Ammon's horn (tissue), 1 donor: ENCODE measurements at places on chromosomes 6 and 20.

- DNase-seq, result no peak
Measured at GRCh38 chr6:111864138-111865048, 8.9 kb downstream of the FYN start.

- DNase-seq, result no peak
Measured at GRCh38 chr6:158591134-158591809, 31.4 kb downstream of the TMEM181 start.

DNA sequence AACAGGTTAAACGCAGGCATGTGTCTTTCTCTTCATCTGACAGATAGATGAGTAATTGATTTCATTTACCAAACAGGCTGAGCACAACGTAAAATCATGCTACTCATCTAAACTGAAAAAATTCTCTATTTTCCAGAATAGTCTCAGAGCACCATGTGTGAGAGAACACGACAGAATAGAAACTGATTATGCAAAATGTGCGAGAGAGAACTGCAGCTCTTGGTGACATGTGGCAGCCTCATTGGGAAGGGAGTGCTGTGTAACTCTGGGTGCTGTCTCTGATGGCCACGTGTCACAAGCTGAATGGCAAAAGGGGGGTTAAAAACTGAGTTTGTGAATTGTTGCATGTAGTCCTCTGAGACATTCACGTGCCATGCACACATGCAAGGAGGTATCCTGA, 143.7 kb upstream of the ATXN1 start:
- DNase-seq, result peak; percentile 23

- DNase-seq, result no peak
Measured at GRCh38 chr20:9412309-9412708, 102.1 kb upstream of the LAMP5 start.

DNA sequence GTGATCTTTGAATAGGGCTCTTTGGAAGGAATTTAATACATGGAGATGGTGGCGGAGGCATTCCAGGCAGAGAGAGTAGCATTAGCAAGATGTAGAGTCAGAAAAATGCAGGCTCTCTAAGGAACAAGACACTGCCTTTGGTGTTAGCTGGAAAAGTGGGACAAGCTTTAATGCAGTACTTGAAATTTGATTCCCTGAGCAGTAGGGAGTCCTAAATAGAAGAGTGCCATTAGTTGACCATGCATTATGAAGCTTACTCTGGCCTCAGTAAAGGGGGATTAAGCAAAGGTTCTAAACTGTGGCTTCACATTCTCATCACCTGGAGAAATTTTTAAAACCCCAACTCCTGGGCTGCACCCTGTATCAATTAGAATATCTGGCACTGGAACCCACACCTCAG, 494.8 kb upstream of the SOX4 start:
- DNase-seq, result no peak

DNA sequence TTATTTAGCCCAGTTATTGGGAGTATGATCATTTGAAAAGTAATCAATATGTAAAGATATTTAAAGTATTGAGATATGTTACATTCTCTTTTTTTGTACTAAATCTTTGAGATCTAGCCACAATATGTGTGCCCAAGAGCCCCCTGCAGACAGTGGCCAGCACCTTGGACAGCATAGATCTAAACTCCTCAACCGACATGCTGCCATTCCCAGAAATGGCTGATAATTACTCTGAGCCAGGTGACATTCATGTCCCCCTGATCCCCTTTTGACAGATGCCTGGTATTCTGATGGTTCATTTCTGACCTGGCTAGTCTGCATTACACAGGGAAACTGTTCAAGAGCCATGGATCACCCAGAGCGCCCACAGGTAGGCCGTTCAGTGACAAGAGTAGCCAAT, 177.1 kb downstream of the ZDHHC14 start:
- DNase-seq, result no peak

DNA sequence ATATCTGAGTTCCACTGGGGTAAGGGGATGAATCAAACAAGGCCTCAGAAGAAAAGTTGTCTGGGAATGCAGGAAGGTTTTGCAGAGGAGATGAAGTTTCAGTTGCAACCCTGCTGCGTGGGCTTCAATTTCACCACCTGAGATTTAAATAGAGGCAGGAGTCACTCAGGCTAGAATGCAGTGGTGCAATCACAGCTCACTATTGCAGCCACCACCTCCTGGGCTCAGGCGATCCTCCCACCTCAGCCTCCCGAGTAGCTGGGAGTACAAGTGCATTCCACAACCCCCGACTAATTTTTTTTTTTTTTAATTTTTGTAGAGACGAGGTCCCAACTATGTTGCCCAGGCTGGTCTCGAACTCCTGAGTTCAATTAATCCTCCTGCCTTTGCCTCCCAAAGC, 1.5 kb upstream of the ZNF165 start:
- no peak for DNase-seq

GRCh38 chr6:131035582-131035981, 27.5 kb downstream of the EPB41L2 start:
- DNase-seq, result no peak

- no peak for DNase-seq
Measured at GRCh38 chr6:168457653-168457934, 16.6 kb downstream of the SMOC2 start.

DNA sequence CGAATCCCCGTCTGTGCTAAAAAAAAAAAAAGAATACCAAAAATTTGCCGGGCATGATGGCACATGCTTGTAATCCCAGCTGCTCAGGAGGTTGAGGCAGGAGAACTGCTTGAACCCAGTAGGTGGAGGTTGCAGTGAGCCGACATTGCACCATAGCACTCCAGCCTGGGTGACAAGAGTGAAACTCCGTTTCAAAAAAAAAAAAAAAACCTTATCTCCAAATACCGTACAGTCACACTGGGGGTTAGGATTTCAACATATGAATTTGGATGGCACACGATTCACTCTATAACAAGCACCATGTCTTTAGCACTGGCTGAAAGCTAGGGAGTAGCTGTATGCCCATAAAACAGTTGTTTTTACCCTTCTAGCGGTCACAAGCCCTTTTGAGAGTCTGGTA, 3.8 kb downstream of the SMIM13 start:
- DNase-seq, result no peak

- DNase-seq, result no peak
Measured at GRCh38 chr6:169146521-169146920, 107.1 kb downstream of the THBS2 start.

DNA sequence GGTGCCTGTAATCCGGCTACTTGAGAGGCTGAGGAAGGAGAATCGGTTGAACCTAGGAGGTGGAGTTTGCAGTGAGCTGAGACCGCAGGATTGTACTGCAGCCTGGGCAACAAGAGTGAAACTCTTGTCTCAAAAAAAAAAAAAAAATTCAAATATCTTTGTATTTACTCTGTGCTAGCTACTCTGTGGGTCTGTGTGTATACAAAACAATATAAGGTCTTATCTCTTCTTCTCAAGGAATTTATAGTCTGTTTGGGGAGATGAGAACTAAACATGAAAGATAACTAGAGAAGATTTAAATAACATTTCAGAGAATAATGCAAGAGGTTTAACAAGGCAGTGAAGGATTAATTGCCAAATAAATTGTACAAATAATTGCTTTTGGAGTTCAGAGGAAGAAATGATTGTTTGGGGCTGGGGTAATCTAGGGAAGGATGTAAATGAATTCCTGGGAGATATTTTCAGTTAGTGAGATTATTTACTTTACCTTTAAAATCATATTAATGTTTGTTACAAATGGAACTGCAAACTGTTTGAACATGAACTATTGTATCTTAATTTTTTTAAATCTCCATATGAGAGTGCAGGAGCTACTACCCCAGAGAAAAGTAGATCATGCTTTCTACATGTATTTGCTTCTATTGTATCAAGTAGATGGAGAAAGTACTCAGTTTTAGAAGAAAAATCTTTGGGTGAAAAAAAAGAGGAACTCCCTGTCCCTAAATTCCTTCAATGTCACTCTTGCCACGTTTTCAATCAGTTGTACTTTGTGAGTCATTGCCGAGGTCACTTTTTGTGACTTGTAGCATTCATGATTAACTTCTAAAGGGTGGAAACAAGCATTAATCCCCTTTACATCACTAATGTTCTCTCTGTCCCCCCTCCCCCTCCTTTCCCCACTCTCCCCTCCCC, 39.0 kb downstream of the NCOA3 start:
- no peak for DNase-seq

GRCh38 chr20:23932256-23932655, 52.7 kb upstream of the CST5 start:
- no peak for DNase-seq

- DNase-seq, result no peak
Measured at GRCh38 chr6:129368076-129368475, 341.9 kb downstream of the ARHGAP18 start.

GRCh38 chr6:38477680-38478260, 162.0 kb downstream of the BTBD9 start:
- no peak for DNase-seq

DNA sequence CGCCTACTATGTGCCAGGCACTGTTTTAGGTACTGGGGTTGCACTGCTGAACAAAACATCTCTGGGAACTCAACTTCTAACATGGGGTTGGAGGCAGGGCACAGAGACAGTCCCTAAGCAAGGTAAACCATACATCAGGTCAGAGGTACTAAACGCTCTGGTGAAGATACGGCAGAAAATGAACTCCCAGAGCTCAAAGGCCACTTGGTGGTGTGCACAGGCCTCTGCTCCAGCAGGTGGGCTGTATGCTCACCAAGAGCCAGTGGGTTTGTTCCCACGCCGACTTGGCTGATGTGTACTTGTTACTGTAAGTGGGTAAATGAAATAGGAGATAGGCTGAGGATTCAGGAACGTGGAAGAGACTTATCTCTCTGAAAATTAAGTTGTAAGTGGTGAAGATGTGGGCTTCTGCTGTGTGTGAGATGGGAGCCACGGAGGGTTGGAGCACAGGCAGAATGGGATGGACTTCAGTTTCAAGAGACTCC, 133.4 kb downstream of the PREX1 start:
- DNase-seq, result no peak

DNA sequence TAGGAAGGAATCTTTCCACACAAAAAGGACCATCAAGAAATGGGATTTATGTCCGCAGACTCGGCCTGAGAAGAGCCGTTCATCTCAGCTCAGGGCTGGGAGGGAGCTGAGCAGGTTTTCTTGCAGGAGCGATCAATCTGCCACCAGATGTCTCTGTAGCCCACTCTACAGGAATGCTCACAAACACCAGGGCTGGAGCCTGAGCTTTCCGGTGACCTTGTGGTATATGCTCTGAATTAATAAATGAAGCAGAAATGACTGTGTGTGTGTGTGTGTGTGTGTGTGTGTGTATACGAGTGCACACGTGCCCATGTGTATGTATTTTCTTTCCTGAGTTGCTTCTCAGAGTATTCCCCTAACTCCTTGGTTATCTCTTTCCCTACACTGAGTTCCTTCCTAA, 12.0 kb downstream of the CD83 start:
- DNase-seq, result peak; percentile 86
